T1000 (cell line): ENCODE measurements at places on chromosomes 7 and 10.

- no peak for DNase-seq
These were observed 501.9 kb upstream of the SEMA3D start for GRCh38 chr7:85688712-85689111.

- DNase-seq = no peak
These were observed 5.5 kb downstream of the NOD1 start for GRCh38 chr7:30472784-30473775.

GRCh38 chr10:6838118-6838517 lies 258.0 kb upstream of the PRKCQ start:
- no peak for DNase-seq

DNA sequence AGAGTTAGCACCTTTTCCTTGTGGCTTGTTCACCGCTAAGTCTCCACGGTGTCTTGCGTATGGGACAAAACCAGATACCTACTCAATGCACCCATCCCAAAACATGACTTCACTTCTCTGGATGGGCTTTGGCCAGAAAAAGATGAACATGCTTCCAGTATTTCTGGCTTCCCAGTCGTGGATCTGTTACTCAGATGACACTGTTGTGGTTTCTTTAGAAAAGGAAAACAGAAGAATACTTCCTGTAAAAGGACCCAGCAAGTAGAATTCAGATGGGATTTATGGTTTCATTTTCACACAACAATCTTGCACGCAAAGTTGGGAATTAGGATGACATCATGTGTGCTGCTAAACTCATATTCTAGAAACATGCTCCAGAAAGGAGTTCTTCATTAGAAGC lies 216.7 kb downstream of the ADAM12 start:
- no peak for DNase-seq

GRCh38 chr10:65341323-65341925 lies 1584.4 kb upstream of the LRRTM3 start:
- no peak for DNase-seq

DNA sequence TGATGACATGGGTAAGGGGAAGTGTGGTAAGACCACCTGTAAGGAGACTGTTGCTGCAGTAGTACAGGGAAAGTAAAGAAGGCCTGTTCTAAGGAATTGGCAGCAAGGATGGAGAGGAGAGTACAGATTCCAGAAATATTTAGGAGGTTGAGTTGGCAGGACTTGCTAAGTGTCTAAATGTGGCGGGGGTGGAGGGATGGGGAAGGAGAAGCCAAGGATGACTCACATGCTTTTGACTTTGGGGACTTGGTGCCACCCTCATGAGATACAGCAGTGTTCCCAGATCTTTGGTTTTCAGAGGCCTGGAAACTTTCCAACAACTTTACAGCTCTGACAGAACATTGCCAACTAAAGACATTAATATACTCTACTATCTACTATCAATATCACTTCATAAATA lies 45.4 kb downstream of the CDK6 start:
- no peak for DNase-seq

DNA sequence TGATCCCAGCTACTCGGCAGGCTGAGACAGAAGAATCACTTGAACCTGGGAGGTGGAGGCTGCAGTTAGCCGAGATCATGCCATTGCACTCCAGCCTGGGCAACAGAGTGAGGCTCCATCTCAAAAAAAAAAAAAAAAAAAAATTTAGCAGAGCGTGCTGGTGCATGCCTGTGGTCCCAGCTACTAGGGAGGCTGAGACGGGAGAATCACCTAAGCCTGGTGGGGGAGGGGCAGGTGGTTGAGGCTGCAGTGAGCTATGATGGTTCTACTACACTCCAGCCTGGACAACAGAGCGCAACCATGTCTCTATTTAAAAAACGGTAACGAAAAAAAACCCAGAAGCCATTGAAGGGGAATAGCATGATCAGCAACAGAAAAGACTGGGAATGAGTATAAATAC lies 89.9 kb downstream of the ARHGAP12 start:
- no peak for DNase-seq

DNA sequence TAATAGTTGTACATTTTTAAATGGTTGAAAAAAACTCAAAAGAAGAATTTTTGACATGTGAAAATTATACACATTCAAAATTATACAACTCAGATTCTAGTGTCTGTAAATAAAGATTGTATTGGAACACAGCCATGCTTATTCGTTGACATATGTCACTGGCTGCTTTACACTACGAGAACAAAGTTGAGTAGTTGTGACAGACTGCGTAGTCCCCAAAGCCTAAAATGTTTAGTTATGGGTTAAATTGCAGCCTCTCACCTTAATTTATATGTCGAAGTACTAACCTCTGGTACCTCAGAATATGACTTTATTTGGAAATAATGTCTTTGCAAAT lies 144.8 kb upstream of the TCF7L2 start:
- DNase-seq = no peak

DNA sequence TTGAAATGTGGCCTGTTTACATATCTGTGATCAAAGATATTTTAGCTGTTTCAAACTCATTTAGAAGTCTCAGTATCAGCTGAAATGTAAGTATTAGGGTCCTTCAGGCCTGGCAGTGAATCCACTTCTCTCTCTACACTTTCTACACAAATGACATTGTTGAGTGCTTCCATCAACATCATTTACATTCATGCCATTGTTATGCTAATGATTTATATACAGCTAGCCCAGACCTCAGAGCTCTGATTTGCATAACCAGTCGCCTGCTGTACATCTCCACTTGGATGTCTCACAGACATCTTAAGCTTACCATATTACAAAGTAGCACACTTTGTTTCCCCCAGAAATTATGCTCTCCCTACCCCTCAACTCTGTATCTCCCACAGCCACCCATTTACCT lies 71.6 kb downstream of the GSDME start:
- no peak for DNase-seq

GRCh38 chr7:110595694-110596093 lies 495.2 kb upstream of the LRRN3 start:
- no peak for DNase-seq

GRCh38 chr7:19051767-19052375 lies 65.6 kb downstream of the TWIST1 start:
- DNase-seq = no peak

DNA sequence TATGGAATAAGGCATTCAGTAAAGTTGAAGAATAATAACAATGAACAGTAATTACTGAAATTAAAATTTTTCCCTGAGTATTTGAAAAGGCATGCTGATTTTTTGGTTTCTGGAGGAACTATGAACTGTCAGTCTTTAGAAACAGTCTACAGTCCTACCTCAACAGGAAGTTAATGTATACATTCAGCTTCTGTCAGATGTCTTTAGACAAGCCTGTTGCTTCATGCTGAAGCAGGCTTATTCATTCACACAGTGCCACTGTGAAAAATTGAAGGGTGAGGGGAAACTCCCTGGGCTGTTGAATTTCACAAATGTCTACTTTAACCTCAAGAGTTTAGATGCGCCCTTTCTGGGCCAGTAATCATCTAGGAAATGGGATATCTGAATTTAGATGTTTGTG lies 3.5 kb downstream of the NRF1 start:
- DNase-seq = no peak

- DNase-seq = no peak
These were observed 76.6 kb downstream of the DNAJC1 start for GRCh38 chr10:21926949-21927348.

GRCh38 chr7:101843293-101844271 lies 26.2 kb downstream of the CUX1 start:
- DNase-seq = no peak

- DNase-seq = no peak
These were observed 207.7 kb upstream of the ADCY1 start for GRCh38 chr7:45366475-45366874.

DNA sequence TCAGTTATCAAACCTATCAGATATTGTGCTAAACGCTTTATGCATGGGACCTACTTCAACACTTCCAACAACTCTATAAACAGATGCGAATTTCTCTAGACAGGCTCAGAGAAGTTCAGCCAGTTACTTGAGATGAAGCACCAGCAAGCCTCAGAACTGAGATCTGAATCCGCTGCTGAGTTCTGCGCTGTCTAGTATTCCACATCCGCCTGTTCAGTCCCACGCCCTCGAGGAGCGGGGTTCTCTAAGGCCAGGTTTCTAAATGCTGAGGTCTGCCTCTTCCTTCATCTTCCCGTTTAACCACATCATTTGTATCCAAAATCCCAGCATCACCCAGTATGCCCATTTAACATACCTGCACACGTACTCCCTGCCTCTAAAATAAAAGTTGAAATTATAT lies 297.8 kb upstream of the ZNF32 start:
- no peak for DNase-seq

GRCh38 chr7:7051206-7051877 lies 131.0 kb upstream of the C1GALT1 start:
- no peak for DNase-seq
